Right renal pelvis (tissue), 4 donors: ENCODE measurements at places on chromosomes 3 and 15.

- DNase-seq, result no peak
Measured at GRCh38 chr15:72923289-72923688, 129.0 kb upstream of the NEO1 start.

- no peak for DNase-seq
Measured at GRCh38 chr3:125054062-125054448, 1.7 kb downstream of the HEG1 start.

DNA sequence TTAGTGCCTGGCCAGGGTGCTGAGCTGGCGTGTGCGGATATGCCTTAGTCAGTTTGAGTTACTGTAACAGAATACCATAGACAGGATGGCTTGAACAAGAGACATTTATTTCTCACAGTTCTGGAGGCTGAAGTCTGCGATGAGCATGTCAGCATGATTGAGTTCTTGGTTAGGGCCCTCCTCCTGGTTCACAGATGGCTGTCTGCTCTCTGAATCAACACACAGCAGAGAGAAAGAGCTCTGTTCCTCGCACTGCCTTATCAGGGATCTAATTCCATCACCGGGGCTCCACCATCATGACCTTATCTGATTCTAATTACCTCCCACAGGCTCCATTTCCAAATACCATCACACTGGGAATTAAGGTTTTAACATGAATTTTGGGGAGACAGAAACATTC lies 386.6 kb upstream of the DPH6 start:
- DNase-seq, result no peak

- DNase-seq, result no peak
Measured at GRCh38 chr3:127792541-127793292, 29.6 kb downstream of the MGLL start.

DNA sequence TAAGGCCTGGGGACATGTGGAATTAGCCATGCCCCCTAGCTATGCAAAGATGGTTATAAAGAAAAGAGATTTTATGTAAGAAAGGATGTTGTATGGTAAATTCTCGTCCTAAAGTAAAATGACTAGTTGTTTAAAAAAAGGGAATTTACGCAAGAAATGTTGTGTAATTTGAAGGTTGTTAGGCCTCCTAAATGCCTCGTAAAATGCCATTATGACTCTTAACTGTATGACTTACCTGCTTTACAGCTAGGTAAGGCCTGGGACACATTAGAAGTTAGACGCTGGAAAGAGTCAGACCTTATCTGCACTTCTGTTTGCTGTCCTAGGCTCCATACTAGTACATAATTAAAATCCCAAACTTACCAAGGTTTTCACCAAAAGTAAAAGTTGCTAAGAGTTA lies 17.5 kb upstream of the HHATL start:
- no peak for DNase-seq

DNA sequence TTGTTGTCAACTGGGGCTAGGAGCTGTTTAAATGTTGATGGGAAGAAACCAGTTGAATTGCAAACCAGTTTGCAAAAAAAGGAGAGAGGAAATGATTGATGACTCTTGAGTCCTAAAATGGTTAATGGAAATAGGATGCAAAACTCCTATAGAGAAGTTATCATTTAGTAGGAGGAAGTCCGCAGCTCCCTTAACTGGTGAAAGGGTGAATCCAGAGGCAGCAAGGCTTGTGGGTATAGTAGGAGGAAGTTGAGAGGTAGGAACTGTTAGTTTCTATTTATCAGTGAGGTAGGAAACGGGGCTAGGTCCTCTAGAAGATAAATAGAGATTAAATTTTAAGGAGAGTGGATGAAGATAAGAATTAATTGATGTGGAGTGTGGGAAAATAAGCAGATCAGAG lies 15.4 kb downstream of the IREB2 start:
- DNase-seq, result no peak

GRCh38 chr15:89126009-89126408 lies 37.8 kb downstream of the ABHD2 start:
- no peak for DNase-seq

DNA sequence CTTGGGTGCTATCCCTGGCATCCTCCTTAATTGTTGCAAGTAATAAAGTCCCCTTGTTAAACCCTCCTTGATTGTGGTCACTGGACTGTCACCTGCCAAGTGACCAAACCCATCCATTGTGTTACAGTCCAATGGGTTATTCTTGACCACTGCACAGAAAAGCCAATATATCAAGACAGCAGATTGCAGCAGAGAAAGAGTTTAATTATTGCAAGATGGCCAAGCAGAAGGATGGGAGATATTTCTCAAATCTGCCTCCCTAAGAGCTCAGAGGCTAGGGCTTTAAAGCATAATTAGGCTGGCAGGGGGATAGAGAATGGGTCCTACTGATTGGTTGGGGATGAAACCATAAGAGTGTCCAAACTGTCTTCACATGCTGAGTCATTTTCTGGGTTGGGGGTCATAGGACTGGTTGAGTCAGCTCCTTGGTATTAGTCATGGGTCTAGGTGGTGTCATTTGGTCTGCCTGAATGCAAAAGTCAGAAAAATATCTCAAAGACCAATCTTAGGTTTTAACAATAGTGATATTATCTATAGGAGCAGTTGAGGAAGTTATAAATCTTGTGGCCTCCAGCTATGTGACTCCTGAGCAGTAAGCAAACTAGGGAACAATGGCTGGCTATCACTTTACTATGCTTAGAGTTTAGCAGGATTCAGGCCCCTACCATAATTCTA lies 19.1 kb upstream of the XYLB start:
- no peak for DNase-seq

GRCh38 chr3:175493301-175493700 lies 634.2 kb downstream of the NAALADL2 start:
- DNase-seq, result peak; percentile 23

- no peak for DNase-seq
Measured at GRCh38 chr3:20904671-20905070, 718.7 kb upstream of the SGO1 start.

- DNase-seq, result no peak
Measured at GRCh38 chr15:70627734-70628548, 135.4 kb downstream of the UACA start.

DNA sequence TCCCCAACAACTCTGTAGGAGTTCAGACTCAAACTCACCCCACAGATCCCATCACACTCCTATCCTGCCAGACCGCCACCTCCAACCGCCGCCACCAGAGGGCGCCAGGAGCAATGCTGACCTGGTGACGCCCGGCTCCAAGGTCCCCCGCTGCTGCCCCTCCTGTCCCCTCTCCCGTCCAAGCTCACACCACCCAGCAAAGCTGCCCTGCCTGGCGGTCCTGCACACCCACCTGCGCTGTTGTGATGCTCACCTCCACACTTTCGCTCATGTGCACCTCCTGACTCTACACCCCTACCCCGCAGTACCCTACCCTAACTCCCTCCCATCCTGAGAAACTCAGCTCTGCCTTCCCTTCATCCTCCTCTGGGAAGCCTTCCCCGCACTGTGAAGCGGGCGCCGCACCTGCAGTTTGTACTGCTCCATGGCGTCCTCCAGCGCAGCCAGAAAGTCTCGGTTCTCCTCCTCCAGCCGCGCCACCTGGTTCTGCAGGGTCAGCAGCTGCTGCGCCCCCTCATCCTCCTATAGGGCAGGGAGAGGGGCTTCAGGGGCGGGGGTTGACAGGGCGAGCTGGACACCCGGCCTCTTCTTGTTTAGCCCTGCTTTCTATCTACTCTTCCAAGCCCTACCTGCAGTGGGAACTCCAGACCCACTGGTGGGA lies 7.9 kb downstream of the KIF7 start:
- DNase-seq, result no peak
